ENCODE measurements at places on chromosomes 1 and 21. TPM values are rescaled to one million over a fixed set of nuclear protein-coding genes. Genes with fewer than 3 reads are reported as not detected.

The CHIA gene
- not detected for total RNA-seq

The ZNF593OS gene
- not detected for total RNA-seq

DNA sequence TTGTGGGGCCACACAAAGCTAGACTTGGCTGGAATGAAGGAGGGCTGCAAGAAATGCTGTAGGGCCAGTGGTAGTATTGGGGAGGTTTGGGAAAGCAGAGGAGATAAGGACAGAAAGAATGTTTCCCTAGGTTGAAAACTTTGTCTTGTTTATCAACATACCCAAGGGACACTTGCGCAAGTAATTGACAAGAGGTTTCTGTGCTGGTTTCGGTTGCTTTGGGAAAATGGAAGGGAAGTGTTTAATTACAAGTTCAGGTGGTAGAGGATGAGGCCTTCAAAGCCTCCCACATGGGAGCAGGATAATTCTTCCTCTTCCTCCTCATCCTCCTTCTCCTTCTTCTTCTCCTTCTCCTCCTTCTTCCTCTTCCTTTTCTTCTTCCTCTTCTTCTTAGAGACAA lies 182.1 kb upstream of the LMO4 start:
- H3K4me1 ChIP-seq: peaks cover 18% of the 10 kb centered on the region
- H3K27me3 ChIP-seq: no peaks in the 10 kb centered on the region
- no peak for DNase-seq
- H3K36me3 ChIP-seq: no peaks in the 10 kb centered on the region

The IL10RB gene
- total RNA-seq: 2.5 TPM

DNA sequence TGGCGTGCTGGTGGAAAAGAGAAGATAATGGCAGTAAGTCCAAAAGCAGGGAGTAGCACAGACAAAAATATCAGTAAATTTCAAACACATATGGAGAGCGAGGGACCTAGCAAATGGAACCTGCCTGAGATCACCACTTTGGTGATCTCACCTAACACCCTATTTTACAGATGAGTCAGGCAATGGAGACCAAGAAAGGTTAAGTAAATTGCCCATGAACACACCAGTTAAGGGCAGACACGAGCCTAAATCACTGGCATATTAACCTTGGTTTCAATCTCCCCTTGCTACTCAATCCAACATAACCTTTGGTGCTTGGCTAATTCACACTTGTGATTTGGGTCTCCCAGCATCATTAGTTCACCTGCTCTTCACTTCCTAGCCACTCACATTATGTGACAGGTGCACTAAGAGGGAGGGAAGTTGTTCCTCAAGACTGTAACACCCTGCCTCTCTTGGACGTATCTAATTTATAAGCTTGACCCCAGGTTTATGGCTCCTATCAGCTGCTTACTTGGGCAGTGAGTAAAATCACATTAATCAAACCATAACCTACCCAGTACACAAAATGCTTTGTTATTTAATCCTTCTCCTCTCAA lies 11.5 kb downstream of the ZNF697 start:
- H3K4me1 ChIP-seq: peaks cover 4% of the 10 kb centered on the region
- no peak for DNase-seq
- H3K4me3 ChIP-seq: no peak overlapping the region
- no peak overlapping the region for H3K27ac ChIP-seq

DNA sequence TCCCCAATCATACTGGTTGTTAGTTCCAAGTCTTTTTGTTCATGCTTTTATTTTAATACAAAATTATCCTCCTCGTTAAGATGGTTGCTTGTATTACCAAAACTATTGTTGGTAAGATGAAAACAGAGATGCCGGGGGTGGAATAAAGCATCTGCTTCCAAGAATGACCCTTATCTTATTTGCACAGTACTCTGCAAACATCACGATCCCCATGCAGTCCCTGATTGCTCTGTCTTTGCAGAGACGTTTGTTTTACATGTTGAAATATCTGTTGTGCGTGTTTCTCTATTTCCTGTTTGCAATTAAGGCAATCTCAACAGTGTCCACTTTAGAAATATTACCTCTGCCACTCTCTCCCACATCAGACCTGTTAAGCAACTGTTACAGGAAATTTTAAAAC lies 141.3 kb upstream of the NCAM2 start:
- no peak overlapping the region for H3K4me3 ChIP-seq
- no peak for DNase-seq
- no peaks in the 10 kb centered on the region for H3K36me3 ChIP-seq
- 0 out of 2 replicates have a peak, but pooled peaks cover 2% of the 10 kb centered on the region for H3K4me1 ChIP-seq
- H3K27me3 ChIP-seq: no peaks in the 10 kb centered on the region

The AK5 gene
- total RNA-seq: 5.2 TPM

The ST6GALNAC5 gene
- 6.2 TPM for total RNA-seq

- no peak overlapping the region for H3K4me3 ChIP-seq
- H3K27me3 ChIP-seq: no peaks in the 10 kb centered on the region
- H3K27ac ChIP-seq: no peak overlapping the region
- 0 out of 2 replicates have a peak, but pooled peaks cover 2% of the 10 kb centered on the region for H3K4me1 ChIP-seq
These were observed 39.5 kb downstream of the EPHB2 start for GRCh38 chr1:22749919-22750684.

GRCh38 chr1:228846952-228847351 lies 111.7 kb downstream of the RHOU start:
- H3K4me3 ChIP-seq: no peak overlapping the region
- no peak overlapping the region for H3K27ac ChIP-seq
- no peak for DNase-seq
- H3K4me1 ChIP-seq: peaks cover 8% of the 10 kb centered on the region
- no peaks in the 10 kb centered on the region for H3K36me3 ChIP-seq

Data from H1 (cell line).